ENCODE measurements at places on chromosomes 2 and 18.

- no peak for DNase-seq
These were observed 92.5 kb downstream of the BARD1 start for GRCh38 chr2:214716811-214717560.

DNA sequence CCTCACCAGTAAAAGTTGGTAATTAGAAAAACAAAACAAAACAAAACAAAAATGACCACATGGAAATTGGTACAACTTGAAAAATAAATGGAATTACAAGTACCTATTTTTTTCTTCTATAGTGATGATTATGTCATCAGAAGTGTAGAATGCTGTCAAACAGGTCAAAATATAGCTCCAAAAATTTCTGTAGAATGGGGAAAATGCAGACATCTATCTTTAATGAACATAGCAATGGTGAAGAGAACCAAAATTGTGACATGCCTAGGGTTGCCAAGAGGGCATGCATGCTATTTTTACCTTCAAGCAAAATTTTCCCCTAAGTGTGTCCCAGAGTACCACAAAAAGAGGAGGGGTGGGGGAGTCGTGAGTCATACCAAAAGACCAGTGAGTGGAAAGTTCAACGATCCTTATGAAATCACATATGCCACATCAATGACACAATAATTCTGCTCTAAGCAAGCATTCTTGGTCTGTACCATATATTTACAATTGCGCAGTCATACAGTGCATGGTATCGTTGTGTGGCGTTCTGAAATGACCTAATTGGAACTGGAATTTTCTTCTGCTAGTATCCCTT, 1436.4 kb downstream of the SUCLG1 start:
- DNase-seq, result no peak

GRCh38 chr2:30488012-30488659, 41.1 kb downstream of the LCLAT1 start:
- DNase-seq, result no peak

- no peak for DNase-seq
These were observed 27.2 kb downstream of the UBXN4 start for GRCh38 chr2:135768863-135769262.

DNA sequence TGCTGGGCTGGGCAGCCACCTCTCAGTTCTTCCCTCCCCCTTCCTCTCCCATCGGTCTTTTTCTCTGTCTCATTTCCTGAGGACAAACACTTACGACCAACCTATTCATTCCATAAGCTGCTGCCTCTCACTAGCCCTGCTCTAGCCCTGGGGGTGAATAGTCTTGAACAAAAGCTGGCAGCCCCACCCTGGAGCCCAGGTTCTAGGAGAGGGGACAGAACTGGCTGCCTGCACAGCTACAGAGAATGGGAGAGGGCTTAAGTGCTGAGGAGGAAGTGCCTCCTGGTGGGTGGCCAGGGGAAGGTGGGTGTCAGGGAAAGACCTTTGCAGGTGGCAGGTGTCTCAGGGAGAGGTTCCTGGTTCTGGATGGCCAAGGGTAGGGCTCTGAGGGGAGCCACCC, 22.8 kb downstream of the ANO7 start:
- DNase-seq, result no peak

DNA sequence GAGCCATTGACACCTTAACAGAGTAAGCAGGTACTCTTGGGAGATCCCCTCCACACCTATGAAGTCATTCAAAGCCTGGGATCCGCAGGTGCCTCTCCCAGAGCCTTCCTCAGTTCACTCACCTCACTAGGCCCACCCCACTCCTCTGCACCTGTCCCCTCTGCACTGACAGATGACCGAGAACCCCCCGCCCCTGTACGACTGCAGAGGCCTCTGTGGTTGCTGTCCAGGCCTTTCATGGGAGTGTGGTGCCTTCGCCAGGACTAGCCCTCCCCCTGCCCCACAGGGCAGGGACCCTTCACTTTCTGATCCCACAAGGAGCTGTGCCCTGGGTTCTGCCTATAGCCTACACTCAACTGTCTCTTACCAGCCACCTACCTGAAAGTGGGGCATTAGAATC, 238.5 kb downstream of the ZBTB7C start:
- DNase-seq, result no peak

DNA sequence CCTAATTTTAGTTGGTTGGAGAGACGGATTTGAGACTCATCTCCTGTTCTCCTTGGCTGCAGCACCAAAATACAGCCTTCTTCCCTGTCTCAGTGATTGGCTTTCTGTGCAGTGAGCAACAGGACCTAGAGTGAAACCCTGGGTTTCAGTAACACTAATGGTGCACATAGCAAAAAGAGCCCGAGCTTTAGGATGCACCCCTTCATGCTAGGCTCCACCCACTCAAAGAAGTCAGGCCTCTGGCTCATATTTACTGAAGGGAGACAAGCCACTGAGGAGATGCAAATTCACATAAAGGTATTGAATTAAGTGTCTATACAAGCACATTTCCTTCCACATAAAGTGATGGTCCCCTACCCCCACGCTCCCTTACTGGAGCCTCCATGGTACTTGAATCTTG, 131.9 kb upstream of the CHAC2 start:
- DNase-seq, result no peak

DNA sequence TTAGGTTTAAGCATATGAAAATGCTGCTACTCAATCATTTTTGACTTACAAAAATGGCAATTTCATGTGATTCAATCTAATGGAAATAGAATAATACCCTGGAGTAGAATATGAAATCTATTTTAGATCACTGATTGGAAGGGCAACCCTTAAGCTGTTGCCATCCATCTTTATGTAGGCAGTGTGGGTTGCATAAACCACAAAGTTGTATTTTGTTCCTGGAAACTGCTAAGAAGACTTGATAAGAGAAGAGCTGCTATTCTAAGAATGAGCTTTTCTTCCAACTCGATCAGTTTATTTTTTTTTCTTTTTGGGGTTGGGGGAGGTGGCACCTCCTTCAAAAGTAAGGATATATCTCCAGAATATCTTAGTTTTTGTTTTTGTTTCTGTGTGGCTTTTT, 60.2 kb downstream of the CAVIN2 start:
- no peak for DNase-seq

GRCh38 chr2:152385650-152386049, 50.7 kb downstream of the FMNL2 start:
- DNase-seq, result no peak

DNA sequence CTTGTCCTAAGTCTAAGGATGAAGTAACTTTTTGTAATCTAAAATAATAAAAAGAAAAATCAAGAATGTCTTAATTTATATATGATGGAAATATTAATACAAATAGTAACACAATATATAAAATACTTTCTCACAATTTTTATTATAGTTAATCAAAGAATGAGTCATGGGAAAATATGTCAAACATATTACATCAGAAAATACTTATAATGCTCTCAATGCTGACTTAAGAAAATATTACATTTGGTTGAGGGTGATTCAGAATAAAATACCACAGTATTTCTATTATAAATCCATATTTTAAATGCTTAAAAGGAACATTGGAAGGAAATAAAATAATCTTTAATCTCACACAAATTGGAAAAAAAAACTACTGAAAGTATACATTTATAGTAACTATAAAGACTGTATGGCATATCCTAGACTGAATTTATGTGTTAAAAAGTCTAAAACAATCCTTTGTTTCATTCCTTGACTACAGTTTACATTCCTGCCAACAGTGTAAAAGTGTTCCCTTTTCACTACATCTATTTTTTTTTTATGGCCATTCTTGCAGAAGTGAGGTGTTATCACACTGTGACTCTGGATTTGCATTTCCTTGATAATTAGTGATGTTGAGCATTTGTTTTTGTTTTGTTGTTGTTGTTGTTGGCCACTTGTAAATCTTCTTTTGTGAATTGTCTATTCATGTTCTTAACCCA, 1573.5 kb upstream of the ACVR2A start:
- no peak for DNase-seq

GRCh38 chr2:235669983-235670962, 176.4 kb downstream of the AGAP1 start:
- peak; percentile 51 for DNase-seq

- DNase-seq, result no peak
These were observed 140.0 kb downstream of the VAPA start for GRCh38 chr18:10053861-10054260.

DNA sequence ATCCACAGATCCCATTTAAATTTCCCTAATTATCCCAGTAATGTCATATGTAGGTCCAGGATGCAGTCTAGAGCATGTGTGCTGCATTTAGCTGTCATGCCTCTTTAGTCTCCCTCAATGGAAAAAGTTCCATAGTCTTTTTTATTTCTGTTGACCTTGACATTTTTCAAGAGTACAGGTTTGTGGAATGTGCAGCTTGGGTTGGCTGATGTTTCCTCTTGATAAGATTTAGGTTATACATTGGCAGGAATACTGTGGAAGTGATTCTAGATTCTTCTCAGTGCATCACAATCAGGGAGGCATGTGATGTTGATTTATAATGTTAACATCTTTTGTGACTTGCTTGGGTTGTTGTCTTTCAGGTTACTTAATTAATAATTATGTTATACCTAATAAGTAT, 42.5 kb downstream of the PPM1B start:
- no peak for DNase-seq

DNA sequence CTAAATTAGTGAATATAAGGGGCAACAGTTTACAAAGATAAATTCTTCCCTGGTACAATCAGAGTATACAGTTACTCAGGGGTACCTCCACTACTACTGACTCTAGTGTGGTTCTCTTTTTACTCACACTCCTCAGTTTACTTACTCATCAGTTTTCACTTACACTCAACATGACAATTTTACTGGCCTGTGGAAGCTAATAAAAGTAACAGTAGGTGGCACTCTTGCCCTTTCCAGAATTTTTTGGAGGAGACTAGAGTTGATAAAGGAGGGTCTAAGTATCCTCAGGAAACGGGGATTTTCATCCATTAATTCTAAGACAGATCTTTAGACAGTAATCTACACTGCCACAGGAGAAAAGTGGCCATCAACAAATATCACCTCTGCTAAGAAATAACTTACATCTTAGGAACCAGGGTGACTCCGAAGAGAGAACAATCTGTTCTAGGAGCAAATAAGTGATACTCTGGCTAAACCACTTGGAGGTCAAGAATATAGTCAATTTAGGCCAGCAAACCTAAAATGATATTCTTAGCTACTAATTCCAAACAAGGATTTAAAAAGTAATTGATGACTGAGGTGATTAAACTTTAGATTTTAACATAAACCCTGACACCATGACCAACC, 61.3 kb downstream of the ATL2 start:
- DNase-seq, result peak; percentile 23

DNA sequence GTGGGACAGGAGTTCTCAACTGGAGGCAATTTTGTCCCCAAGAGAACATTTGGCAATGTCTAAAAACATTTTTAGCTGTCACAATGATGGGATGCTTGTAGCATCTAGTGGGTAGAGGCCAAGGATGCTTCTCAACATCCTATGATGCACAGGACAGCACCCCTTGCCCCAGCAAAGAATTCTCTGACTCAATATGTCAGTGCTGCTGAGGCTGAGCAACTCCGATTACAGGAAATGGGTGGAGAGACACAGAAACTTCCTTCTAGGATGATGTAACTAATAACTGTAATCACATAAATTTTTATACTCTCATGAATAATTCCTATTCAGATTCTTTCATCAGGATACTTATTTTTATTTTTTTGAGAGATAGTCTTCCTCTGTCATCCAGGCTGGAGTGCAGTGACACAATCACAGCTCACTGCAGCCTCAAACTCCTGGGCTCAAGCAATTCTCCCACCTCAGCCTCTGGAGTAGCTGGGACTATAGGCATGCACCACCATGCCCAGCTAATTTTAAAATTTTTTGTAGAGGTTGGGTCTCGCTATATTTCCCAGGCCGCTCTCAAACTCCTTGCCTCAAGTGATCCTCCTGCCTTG, 120.3 kb upstream of the ACAA2 start:
- no peak for DNase-seq

DNA sequence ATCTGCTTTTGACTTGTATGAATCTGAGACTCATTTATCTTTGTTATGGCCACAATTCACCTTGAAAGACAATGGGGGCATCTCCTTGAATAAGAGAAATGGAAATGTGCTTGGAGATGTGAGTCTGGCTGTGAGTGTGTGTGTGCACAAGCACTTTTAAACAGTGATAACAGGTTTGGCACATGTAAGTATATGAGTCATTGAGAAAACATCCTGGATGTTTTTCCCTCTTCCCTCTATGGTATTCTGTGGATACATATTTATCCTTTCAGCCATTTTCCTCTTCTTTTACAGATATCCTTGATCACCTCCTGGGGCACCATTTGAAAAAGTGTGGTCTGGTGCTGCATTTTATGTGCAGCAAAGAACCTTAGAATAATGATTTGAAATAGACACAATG, 317.3 kb upstream of the THUMPD2 start:
- DNase-seq, result no peak

GRCh38 chr2:54504866-54505265, 48.7 kb downstream of the SPTBN1 start:
- DNase-seq, result no peak

GRCh38 chr2:12697617-12698016, 19.1 kb upstream of the TRIB2 start:
- no peak for DNase-seq

GRCh38 chr2:102245266-102246151, 58.7 kb downstream of the IL1RL2 start:
- DNase-seq, result no peak

DNA sequence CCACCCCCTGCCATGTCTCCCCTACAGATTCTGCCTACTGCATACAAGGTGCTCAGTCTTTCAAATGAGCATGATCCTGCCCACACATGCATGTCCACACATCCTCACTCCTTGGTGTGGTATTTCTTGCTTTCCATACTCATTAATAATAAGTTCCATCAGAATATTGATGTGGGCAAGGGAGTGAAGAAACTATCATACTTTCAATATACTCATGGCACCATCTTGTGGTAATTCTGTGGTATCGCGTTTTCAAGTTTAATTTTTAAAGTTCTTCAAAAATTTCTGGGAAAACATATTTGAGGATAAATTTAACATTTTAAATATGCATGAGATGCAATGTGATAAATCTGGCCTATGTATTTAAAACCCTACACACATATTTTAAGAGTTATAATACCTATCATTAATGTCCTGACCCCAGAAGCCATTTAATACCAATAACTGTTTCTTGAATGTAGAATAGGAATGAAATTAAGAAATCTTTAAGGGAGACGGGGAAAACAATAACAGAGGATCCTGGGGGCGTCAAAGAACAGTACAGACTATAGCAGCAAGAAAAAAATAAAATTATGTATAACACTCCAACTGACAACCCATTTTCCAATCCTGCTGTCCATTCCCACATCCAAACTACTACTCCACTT, 110.1 kb downstream of the ZNF385B start:
- no peak for DNase-seq

- no peak for DNase-seq
These were observed 14.0 kb upstream of the ITGAV start for GRCh38 chr2:186575856-186576255.

GRCh38 chr2:27735263-27735904, 36.1 kb upstream of the MRPL33 start:
- peak; percentile 26 for DNase-seq

GRCh38 chr2:160287476-160287875, 87.4 kb upstream of the ITGB6 start:
- no peak for DNase-seq

DNA sequence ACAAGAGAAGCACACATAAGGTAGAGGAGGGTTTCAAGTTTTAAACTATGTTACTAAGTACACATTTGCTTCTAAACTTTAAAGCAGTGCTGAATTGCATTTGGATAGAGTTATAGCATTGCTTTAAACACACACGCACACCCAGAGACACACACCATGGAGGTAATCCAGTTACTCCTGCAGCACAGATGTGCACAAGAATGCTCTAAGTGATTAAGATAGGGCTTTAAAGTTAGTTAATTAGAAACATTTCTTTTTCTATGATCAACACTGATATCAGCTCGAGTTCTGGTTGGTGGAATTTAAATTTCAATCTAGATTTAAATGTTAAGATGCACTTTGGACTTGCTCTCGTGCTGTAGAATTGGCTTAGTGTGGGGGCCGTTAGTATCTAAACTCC, 492.3 kb downstream of the ZEB2 start:
- no peak for DNase-seq
